ENCODE measurements at places on chromosomes 6 and 20.
A peak's percentile ranks its signal among the peaks of the same experiment; 100 is the strongest.

DNA sequence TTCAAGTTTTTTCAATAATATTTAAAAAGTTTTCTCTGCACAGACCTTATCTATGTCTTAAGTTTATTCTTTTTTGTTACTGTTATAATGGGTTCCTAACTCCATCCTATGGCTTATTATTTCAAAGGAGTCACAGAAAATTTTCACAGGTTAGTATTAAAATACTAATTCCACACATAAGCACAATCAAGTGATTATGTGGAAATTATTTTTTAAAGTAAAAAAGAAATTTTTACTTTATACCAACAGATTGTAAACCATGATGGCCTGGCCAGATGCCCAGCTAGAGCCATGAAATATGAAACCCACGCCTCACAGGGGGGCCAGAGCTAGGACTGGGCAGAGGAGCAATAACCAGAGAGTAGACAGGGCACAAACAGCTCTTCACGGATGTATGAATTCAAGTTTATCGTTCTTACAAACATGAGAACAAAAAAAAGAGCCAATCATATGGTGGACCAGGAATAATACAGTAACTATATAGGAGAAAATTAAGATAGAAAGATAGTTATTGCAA is 34.0 kb downstream of the NUDT3 start:
- DNase-seq, result no peak

GRCh38 chr6:131685266-131685780 is 15.9 kb downstream of the OR2A4 start:
- no peak for DNase-seq

GRCh38 chr6:15320693-15321092 is 74.8 kb downstream of the JARID2 start:
- no peak for DNase-seq

DNA sequence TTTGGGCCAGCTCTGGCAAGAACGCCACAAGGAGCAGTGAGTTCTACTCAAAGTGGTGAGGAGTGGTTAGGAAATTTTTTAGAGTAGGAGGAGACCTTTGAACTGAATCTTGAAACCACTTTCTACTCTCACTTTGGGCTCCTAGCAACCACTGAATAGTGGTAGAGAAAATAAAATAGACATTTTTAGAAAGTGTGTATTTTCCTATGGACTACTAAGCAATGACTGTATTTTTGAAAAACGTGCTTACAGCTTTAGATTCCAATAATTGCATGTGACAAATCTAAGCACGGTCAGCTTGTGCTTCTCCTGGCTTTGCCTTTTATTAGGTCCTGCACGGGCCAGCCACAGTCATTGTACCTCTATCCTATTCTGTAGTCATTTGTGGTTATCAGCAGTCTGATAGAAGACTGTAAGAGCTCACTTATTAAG is 8.7 kb upstream of the IFNGR1 start:
- DNase-seq, result no peak

GRCh38 chr6:25028328-25028727 is 92.6 kb upstream of the RIPOR2 start:
- DNase-seq, result no peak

- peak; percentile 82 for DNase-seq
Measured at GRCh38 chr6:161038229-161039031, 46.9 kb downstream of the MAP3K4 start.

GRCh38 chr6:129643176-129643575 is 66.8 kb downstream of the ARHGAP18 start:
- DNase-seq, result no peak

GRCh38 chr20:38452880-38453624 is 17.9 kb upstream of the SNHG17 start:
- DNase-seq, result no peak

DNA sequence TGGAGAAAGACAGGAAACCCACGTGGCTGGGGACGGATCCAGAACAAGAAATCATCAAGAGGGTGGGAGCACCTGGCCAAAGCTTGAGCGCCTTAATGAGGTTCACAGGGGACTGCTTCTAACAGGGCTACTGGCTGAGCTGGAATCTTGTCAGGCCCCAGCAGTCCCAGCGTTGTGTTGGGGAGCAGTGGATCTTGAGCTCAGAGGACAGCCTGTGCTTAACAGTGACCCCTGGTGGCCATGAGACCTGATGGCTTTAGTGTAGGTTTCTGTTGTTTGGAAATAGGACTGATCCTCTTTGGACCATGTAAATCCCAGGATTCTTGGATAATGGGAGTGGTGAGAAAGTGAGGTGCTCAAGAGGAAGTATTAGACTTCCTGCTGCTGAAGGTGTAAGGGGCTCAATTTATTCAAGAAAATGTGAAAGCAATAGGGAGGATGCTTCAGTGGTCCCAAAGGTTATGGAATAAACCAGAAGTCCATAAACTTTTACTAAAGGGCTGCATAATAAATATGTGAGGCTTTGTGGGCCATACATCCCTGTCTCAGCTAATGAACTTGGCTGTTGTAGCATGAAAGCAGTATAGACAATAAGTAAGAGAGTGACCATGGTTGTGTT is 216.2 kb downstream of the NFATC2 start:
- no peak for DNase-seq

DNA sequence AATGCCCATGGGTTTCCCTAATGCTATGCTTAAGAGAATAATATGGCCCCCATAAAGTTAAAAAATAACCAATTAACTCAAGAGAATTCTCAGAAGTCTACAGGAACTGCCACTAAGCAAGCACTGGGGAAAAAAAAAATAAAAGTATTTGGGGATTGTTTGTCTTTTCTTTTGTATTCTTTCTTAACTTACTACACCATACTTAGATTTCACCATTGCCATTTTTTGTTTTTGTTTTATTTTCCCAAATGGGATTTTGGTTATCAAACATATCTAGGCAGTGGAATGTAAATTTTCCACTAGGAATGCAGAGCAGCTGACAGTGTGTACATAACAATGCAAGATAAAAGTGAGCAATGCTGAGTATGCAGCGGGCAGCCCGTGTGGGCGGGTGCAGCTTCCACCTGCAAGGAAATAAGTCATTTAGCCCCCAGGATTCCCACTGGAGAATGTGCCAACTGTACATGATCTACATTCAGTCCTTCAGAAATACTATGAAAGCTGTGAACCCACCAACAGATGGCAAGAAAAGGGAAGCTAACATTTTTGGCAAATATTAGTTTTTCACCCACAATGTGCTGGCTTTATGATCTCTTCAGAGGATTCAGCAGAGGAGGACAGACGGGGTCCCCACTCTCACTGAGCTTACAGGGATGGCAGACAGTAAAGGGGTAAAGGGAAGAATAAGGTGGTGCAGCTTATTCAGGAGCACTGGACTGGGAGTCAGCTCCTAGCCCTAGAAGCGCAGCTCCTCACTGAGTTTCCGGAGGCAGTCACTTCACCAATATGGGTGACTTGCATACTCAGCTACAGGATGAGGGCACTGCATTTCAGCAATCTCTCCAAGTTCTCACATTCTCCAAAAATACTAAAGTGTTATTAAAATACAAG is 44.4 kb downstream of the DCDC2 start:
- peak; percentile 54 for DNase-seq

- no peak for DNase-seq
Measured at GRCh38 chr20:53142225-53143127, 170.3 kb downstream of the TSHZ2 start.

DNA sequence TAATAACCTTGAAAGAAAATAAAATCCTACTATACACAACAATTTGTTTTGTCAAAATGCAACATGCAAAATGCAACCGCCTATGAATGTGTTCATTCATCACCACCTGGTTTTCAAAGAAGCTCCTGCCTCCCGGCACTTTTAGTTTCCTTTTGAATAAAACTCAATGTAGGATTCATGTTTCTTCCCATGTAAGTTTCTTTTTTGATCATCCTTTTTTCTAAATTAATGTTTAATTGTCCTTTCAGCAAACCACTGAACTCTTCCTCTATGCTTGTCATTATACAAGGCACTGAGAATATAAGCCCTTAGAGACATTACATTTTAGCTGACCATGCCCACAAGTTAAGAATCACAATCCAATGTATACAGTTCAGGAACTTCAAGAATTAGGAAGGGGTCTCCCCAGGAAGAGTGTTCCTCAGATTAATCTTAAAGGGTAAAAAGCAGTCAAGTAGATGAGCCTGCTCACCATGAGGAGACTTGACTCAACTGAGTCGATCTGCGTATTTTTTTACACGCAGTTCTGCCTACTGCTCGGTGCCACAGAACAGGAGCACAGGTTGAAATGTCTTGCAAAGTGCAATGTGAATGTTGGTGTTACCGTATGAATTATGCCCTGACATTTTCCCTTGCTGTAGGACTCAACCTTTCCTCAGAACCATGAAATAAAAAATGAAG is 7.2 kb upstream of the THEMIS start:
- no peak for DNase-seq

DNA sequence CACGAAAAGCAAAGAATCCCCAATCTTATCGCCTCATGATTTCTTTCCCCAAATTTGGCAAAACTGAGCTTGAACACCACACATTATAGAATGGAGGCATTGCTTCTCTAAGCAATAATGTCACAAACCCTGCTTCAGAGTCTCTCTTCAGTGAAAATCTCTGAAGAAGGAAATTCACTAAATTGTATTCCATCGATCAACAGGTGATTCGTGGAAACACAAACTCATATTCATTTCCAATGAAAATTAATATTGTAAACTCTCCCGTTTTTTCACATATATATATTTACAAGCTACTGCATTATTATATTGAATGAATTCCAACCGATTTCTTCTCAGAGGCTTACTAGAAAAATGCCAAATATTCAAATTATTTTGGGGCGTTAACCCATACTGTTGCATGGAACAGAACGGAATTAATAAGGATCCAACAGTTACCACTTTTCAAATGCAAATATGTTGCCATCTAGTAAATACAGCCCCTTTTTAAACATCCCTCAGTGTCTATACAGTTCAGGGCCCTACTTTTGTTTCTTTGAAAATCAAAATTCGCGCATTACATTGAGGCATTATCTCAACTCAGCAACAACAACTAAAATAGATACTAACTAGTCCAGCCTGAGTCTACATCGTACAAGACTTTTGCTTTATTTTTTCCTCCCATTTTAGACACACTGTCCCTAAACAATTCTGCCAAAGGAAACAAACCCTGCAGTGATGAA is 1.3 kb downstream of the KIF13A start:
- DNase-seq, result no peak

- no peak for DNase-seq
Measured at GRCh38 chr6:168888102-168888501, 365.5 kb downstream of the THBS2 start.

- DNase-seq, result no peak
Measured at GRCh38 chr20:5548902-5549599, 201.2 kb upstream of the SHLD1 start.

- DNase-seq, result peak; percentile 41
Measured at GRCh38 chr20:36754656-36755222, 8.8 kb upstream of the NDRG3 start.

- DNase-seq, result peak; percentile 91
Measured at GRCh38 chr6:157198425-157199279, 124.7 kb downstream of the TMEM242 start.

DNA sequence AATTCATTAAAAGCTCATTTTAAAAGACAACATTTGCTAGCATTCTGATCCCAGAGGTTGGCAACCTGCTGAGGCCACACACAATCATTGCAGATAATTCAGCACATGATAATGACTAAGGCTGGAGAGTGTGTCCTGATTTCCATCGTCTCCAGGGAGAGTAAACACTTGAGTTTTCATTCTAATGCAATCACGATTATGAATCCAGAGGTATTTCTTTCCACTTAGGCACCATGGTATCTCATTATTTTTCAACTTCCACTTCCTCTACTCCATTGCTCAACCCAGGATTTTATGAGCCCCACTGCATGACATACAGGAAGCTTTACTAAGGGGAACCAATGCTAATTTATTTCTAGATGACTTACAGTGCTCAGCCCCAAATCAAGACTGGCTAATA is 273.8 kb upstream of the AGPAT4 start:
- DNase-seq, result no peak

GRCh38 chr6:31365864-31366263 is 8.9 kb upstream of the HLA-B start:
- no peak for DNase-seq

- no peak for DNase-seq
Measured at GRCh38 chr20:40815156-40816038, 126.4 kb upstream of the MAFB start.

DNA sequence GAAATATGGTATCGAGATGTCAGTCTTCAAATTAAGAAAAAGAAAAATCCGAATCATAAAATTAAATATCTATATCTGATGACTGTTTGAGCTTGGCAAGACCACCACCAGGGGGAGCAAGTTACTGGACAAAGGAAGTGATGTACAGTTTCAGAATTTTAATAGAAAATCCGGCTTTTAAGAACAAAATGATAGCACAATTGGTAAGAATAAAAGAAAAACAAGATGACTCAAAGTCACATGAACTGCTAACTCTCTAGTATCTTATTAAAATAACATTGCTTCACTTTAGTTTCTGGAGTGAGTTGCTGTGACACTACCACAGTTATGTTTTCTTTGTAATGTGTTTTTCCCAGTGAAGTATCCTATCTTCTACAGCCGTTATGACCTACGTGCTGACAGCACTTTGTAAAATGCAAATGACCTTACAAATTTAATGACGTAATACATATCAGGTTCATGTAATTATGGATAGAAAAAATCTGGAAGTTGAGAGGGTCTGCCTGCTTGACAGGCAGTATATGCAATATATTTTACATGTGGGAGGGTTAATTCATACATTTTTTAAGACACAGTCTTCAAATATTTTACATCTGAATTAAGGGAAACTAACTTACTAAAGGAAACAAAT is 405.3 kb upstream of the HS3ST5 start:
- peak; percentile 2 for DNase-seq

- no peak for DNase-seq
Measured at GRCh38 chr6:42226161-42226611, 8.5 kb upstream of the MRPS10 start.

GRCh38 chr6:24763578-24763977 is 11.2 kb upstream of the GMNN start:
- no peak for DNase-seq

GRCh38 chr20:56945901-56946300 is 316.8 kb downstream of the TFAP2C start:
- DNase-seq, result no peak

DNA sequence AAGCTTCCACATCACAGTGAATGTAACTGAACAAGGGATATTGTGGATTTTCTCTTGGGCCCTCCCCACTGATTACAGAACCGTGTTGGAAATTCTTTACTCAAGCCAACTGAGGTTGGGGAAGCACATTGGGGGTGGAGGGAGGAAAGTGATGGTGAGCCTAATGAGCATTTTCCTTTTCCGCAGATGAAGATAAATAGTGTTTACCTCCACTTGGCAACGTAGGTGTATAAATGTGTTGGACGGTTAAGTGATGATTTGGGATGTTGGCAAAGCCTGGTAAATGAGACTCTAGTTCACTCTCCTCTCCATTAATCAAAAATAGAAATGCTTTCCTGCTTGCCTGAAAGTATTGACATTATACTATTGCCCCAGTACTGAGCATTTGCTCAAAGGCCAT is 27.1 kb upstream of the NRN1 start:
- DNase-seq, result no peak

GRCh38 chr6:143901885-143902750 is 37.8 kb downstream of the ZC2HC1B start:
- no peak for DNase-seq

- no peak for DNase-seq
Measured at GRCh38 chr6:23377830-23378229, 748.2 kb upstream of the NRSN1 start.

Measured in keratinocyte (primary cell).